ENCODE measurements at places on chromosomes 16 and 17.

DNA sequence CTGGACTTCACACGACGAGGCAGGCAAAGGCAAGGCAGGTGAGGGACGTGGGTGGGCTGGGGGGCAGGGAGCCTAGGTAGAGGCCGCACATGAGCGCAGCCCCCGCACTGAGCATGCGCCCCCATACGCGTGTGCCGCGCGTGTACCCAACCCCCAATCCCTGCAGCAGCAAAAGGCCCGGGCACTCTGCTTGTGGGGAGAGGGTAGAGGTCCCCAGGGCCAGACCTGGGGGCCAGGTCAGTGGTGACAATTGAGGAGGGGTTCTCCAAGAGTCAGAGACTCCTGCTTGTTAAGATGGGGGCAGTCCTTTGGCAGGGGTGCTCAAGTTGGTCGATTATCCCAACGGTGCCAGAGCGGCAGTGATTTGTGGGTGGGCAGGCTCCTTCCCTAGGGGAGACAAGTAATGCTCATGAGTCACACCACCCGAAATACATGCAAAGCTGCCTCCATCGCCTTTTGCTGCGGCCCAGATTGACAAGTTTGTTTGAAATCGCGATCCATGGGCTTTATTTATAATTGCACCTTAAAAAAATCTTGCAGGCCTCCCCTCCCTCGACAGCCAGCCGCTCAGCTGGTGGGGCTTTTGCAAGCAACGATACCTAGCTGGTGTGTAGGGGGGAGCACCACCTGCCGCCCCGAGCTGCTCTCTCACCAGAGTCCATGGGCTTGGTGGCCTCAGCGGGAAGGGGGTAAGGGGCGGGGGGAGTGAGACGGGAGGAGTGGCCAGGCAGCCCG is 1.1 kb upstream of the GIT1 start:
- DNase-seq = peak; percentile 87

GRCh38 chr17:63841350-63842172 is 924 bp downstream of the SMARCD2 start:
- DNase-seq = peak; percentile 62

- DNase-seq = peak; percentile 12
Observed at GRCh38 chr17:31738067-31738466, 121.0 kb downstream of the COPRS start.

DNA sequence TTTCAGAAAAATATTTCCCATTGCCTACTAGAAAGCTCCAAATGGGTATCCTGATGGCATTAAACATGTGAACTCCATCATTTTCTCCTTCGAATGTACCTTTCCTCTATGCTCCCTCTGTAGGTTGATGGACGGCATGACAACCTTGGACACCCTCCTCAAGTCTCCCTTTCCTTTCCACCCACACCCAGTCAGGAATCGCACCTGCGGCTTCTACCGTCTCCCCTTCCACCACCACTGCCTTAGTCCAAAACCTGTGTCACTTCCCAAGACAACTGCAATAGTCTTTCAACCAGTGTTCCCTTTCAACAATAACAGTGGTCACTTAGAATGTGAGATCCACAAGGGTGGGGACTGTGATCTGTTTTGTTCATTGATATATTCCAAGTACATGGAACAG is 233.1 kb upstream of the AXIN2 start:
- DNase-seq = peak; percentile 58

GRCh38 chr17:66481271-66481670 is 178.9 kb downstream of the PRKCA start:
- DNase-seq = no peak

DNA sequence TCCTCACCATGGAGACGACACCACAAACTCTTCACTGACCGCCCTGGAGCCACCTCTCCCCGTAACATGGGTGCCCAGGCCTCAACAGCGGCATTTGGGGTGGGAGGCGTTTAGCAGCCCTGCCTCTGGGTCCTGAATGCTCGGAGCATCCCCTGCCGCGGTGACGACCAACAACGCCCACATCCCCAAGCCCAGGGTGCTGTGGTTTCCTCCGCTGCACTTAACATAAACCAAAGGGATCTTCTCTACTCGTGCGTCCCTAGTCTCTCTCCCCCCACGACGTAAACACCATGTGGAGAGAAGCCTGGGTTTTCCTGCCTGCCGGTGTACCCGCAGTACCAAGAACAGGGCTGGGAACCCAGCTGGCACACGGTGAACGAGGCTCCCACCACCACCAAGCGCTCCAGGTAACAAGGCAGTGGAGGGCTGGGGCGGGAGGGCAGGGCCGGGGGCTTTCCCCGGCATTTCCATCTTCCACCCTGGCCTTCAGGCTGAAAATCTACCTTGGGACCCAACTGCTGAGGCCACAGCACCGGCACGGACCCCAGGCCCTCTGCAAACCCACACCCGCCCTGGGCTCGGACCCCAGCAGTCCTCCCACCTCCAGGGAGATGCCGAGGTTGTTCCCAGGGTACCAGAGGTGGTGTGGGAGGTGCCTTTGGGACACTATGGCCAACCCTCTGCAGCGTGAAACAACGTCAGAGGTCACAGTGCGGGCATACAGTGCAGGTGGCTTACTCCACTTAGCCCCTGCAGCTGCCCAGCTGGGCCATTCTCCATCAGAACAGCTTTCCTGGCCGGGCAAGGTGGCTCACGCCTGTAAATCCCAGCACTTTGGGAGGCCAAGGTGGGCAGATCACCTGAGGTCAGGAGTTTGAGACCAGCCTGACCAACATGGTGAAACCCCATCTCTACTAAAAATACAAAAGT is 54.3 kb downstream of the TIMM22 start:
- no peak for DNase-seq

DNA sequence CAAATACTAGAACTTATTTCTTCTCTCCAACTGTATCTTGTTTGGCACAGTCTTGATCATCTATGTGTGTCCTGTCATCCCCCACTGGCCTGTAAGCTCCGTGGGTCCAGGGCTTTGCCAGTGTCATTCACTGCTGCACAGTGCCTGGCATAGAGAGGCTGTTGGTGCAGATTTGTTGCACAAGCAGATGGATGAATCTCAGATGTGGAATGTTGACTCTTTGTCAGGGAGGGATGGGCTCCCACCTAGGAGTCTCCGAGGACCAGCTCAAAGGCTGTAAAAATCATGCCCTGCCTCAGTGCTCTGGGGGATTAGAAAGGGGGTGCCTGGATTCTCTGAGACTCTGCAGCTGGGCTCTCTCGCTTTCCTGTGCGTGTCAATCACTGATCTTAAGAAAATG is 60.6 kb downstream of the RAB11FIP4 start:
- DNase-seq = no peak

DNA sequence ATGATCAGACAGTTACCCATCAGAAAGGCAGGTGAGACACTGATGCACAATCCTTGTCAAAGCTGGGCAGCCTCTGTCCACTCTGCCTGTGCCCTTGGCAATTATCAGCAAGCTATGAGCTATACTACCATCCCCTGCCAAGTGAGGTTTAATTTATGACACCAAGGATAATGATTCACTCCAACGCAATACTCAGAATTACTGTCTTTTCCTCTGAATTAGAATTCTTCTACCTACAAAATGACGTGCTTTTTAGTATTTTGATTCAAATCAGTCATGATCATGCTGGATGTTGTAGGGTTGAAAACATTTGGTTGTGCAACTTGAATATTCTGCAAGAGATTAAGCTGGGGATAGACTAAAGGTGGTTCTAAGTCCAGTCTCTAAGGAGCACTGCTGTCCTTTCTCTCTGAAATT is 116.8 kb upstream of the SOX9 start:
- no peak for DNase-seq

- DNase-seq = peak; percentile 73
Observed at GRCh38 chr16:69839798-69840409, 77.8 kb downstream of the WWP2 start.

GRCh38 chr17:6639586-6640535 is 650 bp downstream of the KIAA0753 start:
- peak; percentile 49 for DNase-seq

DNA sequence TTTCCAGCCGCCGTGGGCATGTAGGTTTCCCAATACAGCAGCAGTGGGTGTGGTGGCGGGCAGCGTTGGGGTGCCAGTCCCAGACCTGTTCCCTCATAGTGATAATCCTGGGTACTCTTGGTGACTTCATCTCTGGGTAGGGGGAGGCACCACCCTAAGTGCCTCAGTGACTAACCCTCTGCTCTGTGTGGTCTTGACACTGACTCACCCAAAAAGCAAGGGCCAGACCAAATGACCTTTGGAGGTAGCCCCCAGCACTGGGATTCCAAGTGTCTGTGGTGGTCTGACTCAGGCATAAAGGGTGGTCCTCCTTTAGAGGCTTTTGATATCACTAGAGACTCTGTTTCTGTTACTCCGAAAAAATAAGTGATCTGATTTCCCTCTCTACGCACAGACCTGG is 908 bp downstream of the CALB2 start:
- no peak for DNase-seq

GRCh38 chr17:66562119-66562518 is 259.7 kb downstream of the PRKCA start:
- peak; percentile 31 for DNase-seq

DNA sequence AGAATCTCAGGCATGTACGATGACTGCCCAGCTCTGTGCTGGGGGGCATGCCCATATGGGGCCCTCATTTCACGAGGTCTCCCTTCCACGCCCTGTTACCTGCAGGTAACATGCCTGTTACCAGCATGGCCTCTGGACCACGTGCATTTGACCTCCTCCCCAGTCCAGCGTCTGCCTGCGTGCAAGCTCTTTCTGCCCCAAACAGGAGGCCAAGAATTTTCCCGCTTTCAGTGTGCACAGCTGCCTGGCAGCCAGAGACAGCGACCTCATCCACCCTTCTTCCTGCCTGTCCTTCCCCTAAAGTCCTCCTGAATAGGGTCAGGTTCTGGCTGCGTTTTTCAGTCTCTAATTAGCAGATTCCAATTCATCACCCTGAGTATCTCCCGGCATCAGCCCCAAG is 306.5 kb upstream of the ZFHX3 start:
- peak; percentile 4 for DNase-seq

DNA sequence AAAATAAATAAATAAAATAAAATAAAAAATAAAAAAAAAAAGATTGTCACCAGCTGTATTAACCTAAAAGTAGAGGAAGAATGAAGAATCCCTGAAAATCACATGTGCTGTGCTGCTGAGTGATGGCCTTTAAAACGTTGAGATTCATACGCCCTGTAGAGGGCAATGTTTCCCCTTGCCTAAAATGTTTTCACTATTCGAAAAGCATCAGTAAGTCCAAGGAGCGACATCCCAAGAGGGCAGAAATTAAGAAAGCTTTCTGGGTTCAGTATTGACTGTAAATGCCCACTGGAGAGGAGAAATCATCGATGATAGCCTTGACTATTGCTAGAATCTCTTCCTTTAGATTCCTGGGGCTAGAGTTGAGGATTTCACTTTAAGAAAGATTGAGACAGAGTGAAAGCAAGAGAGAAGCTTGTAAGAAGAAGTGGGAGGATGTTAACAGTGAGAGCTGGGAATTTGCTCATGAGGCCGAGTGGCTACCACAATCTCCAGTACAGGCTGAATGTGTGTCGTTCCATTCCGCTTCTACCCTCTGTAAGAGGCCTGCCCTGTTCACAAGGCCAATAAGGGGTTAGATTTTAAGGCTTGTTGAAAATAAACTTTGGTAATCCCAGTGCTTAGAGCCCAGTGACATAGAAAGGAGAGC is 170.8 kb upstream of the FAM20A start:
- peak; percentile 45 for DNase-seq
